ENCODE measurements at places on chromosomes 12 and 14. TPM values are rescaled to one million over a fixed set of nuclear protein-coding genes. Genes with fewer than 3 reads are reported as not detected.

SPIC gene
- total RNA-seq = not detected

KRT80 gene
- total RNA-seq = 49.9 TPM

MMP19 gene
- total RNA-seq = 3.9 TPM

ITGB7 gene
- 2.2 TPM for total RNA-seq

EPYC gene
- not detected for total RNA-seq

SERPINA9 gene
- total RNA-seq = not detected

KRT3 gene
- not detected for total RNA-seq

SYNE3 gene
- 6.8 TPM for total RNA-seq

RIPK3 gene
- not detected for total RNA-seq

C12orf50 gene
- not detected for total RNA-seq

LIN52 gene
- total RNA-seq = 6.7 TPM

TAS2R30 gene
- 3.0 TPM for total RNA-seq

KRT85 gene
- not detected for total RNA-seq

HCAR3 gene
- total RNA-seq = not detected

ACRBP gene
- not detected for total RNA-seq

NANOG gene
- not detected for total RNA-seq

TUNAR gene
- not detected for total RNA-seq

NR4A1 gene
- total RNA-seq = 79.1 TPM

IGF1 gene
- not detected for total RNA-seq

ANO4 gene
- total RNA-seq = 2.0 TPM

JPH4 gene
- not detected for total RNA-seq

CELA1 gene
- not detected for total RNA-seq

LBHD2 gene
- total RNA-seq = not detected

PSMD9 gene
- total RNA-seq = 122 TPM

PGF gene
- 3.7 TPM for total RNA-seq

CLBA1 gene
- 12.0 TPM for total RNA-seq

CPNE8 gene
- total RNA-seq = 18.7 TPM

VRTN gene
- not detected for total RNA-seq

PLBD1 gene
- total RNA-seq = not detected

Measured in A375 (cell line).